ENCODE measurements at places on chromosomes 7 and 10.

DNA sequence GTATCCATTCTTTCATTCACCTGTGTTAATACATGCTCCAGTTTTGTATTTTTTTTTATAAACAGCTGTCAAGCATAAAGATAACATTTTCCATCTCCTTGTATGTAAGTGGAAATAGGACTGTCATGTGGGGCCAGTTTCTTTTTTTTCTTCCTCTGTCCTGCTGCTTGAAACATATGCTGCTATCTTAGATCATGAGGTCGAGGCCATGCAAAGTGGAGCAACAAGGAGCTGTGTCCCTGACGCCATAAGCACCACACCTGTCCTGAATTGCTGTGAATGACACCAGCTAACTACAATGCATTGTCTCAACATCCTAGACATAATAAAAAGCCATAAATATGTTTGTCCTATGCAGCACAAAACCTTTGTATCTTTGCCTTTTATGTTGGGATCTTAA, 37.7 kb upstream of the SLC26A4 start:
- no peak for DNase-seq

- DNase-seq, result no peak
Measured at GRCh38 chr7:158631574-158632195, 44.1 kb upstream of the PTPRN2 start.

- DNase-seq, result no peak
Measured at GRCh38 chr10:80599424-80599847, 61.7 kb downstream of the SH2D4B start.

DNA sequence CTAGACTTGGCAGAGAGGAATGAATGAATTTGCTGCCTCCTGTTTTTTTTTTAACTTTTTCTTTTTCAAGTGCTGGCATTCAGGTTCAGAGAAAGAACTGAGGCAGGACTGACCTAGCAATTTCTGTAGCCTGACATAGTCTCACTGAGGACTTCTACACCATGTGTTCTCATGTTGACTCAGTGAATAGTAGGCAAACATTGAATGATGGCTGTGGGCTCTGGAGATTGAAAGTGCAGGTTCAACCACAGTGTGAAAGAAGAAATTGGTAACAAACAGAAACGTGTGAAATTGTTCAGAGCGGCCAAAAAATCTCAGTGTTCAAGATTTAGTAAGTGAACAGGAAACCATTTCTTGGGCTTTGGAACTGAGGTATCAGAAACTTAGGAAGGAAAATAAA, 322.4 kb upstream of the GHITM start:
- no peak for DNase-seq

DNA sequence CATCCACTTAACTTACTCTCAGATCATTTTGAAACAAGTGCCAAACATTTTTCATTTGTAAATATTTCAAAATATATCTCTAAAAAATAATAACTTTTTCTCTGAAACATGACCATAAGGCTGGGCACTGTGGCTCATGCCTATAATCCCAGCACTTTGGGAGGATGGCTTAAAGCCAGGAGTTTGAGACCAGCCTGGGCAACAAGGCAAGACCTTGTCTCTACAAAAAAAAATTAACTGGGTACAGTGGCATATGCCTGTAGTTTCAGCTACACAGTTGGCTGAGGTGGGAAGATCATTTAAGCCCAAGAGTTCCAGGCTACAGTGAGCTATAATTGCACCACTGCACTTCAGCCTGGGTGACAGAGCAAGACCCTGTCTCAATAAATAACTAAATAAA, 36.4 kb downstream of the USP54 start:
- DNase-seq, result no peak

GRCh38 chr10:62661143-62661542, 143.4 kb upstream of the ADO start:
- no peak for DNase-seq

- no peak for DNase-seq
Measured at GRCh38 chr10:33095867-33096815, 138.1 kb upstream of the ITGB1 start.
